ENCODE measurements at places on chromosomes 7 and 10.

- no peak for DNase-seq
Measured at GRCh38 chr10:101848408-101848807, 4.8 kb upstream of the KCNIP2 start.

DNA sequence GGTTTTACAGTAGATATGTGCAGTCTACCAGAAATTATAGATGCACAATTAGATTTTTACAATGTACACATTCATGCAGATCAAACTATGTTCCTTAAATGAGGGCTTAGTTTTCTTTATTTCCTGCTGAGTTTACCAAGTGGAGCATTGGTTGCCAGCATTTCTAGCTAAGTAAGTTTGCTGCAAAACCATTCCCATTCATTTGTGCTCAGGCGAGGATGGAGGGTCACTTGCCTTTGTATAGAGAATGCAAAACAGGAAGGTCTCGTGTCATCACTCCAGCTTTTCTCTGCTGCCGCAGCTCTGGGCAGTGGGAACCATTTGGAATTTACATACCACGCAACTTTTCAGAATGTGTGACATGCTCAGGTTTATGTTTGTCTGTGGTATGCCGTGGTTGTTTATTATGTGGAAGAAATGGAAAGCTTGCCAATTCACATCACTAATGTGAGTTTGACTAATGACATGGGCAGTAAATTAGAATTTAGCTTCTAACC is 198.6 kb downstream of the TRIL start:
- DNase-seq, result no peak

DNA sequence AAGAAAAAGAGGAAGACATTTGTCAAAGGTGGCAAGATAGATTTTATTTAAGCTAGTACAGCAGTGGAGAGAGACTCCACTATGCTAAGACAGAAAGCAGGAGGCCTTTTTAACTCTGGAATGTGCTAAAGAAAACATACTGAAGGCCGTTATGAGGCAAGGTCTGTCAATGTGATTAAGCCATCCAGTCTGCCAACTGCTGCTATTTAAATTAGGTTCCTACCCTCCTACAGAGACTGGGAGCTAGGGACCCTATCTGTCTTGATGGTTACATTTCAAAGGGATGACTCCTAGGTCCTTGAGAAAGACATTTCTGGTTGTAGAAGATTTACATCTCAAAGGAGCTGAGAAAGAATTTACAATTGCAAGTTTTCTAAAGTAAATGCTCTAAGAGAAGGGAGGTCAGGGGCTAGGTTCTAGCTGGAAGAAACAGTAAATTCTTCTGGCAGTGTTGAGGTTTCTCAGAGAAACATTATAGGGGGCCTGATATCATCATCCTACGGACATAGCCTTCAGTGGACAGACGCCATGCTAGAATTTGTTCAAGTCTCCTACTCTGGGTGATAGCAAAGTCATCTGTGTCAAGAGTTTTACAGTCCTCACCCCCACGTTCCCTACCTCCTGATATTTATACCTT is 211.6 kb downstream of the PHF14 start:
- no peak for DNase-seq

DNA sequence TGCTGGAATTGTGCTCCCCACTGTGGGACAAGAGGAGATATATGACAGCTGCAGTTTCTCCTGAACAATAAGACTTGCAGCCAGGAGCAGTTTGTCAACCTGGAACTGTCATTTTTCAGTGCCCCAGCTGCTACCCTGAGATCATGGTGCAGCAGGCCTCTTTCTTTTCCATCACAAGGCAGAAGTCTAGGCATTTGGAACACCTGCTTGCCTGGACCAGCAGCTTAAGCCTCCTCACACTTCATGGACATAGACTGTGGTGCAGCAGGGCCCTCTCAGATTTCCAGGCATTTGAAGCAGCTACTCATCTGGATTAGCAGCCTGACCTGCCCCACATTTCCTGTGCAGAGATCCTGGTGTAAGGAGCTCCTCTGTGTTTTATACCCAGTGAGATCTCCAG is 450.7 kb upstream of the TEX47 start:
- no peak for DNase-seq

DNA sequence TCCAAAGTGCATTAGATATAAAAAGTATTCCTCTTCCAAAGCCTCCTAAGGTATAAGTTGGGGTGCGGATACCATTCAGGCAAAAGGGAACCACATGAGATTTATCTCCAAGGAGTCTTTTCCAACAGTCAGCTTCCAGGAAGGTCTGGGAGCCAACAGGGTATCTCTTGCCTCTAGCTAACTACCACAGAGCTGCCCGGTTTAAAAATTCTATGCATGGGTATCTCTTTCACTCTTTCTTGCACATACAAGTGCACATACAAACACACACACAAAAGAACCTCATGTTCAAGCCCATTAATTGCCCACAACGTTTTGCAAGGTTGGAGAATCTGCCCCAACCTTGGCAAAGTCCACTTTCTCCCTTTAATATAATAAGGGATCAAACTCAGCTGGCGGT is 80.7 kb downstream of the CDK6 start:
- DNase-seq, result no peak

GRCh38 chr10:1522237-1522636 is 215.1 kb downstream of the ADARB2 start:
- no peak for DNase-seq

GRCh38 chr10:44261296-44261695 is 123.6 kb downstream of the CXCL12 start:
- DNase-seq, result no peak

DNA sequence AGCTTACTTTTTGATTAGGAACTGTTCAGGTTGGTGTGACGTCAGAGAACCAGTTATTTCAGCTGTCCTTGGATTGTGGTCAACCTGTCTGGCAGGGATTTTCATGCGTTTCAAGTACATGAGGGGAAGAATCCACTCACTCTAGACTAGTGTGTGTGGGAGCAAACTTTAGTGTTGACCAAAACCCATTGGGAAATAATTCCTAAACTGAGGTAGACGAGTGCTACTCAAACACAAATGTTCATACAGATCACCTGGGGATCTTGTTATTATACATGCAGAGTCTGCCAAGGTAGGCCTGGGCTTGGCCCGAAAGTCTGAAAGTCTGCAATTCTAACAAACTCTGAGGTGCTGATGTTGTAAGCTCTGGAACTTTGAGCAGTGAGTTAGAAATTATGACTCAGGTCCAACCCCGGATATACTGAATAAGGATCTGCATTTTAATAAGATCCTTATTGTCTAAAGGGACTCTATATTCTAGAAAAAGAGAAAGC is 111.1 kb upstream of the CREB5 start:
- DNase-seq, result no peak

DNA sequence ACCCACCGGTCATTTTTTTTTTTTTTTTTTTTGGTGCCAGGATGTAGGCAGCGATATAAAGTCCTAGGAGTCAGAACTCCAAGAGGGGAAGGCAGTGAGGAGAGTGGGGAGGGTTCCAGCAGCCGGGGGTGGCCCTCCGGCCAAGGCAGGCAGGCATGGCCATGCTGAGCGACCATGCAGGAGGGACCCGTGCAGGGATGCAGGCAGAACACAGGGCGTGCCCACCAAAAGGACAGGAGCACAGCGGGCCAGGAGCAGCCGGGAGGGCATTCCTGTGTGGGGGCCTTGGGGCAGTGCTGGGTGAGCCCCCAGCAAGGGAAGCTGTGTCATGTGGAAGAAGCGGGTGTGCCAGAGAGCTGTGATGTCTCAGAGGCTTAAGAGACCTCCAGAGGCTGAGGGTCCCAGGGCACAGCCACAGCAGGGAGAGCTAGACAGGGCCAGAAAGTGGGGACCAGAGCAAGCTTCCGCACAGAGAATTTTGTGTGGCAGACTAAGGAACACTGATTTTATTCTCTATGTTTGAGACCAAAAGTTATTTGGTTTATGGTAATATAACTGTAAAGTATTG is 5.7 kb downstream of the ZFAND2A start:
- DNase-seq, result no peak

GRCh38 chr10:33286157-33286934 is 48.1 kb downstream of the NRP1 start:
- no peak for DNase-seq

GRCh38 chr7:135166338-135166990 is 4.0 kb downstream of the CYREN start:
- no peak for DNase-seq

GRCh38 chr10:66187053-66187733 is 738.6 kb upstream of the LRRTM3 start:
- no peak for DNase-seq

- no peak for DNase-seq
Measured at GRCh38 chr10:61744469-61744868, 81.7 kb downstream of the CABCOCO1 start.

- no peak for DNase-seq
Measured at GRCh38 chr10:87931836-87932230, 68.4 kb downstream of the PTEN start.

GRCh38 chr10:32253276-32253675 is 93.7 kb downstream of the EPC1 start:
- DNase-seq, result no peak

GRCh38 chr7:27148756-27149641 is 1.4 kb upstream of the HOXA6 start:
- no peak for DNase-seq

- no peak for DNase-seq
Measured at GRCh38 chr10:58756130-58756719, 243.6 kb downstream of the BICC1 start.

- no peak for DNase-seq
Measured at GRCh38 chr7:54860003-54860775, 101.2 kb upstream of the SEC61G start.

DNA sequence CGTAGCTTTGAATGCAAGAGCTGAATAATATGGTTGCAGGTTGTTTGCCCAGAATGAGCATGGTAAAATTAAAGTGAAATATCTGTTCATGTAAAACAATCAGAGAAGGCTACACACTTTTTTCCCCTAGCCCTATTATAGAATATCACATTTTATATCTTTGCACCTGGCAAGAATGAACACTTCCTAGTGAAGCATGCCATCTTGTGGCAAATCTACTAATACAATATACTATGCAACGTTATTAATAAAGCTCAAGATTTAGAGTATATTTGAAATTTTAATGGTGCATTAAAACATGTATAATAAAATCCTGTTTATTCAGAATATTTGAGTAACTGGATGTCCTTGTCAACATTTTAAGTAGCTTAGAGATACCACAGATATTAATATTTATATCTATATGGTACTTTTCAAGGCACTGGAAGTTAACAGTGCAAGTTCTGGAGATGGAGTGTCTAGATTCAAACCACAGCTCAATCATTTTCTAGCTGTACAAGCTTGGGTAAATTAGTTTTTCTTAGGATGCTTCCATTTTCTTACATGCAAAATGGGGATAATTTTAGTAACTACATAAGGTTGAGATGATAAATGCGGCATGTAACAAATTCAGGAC is 643.1 kb upstream of the SEMA3D start:
- DNase-seq, result peak; percentile 1

- no peak for DNase-seq
Measured at GRCh38 chr7:92881091-92881485, 44.7 kb upstream of the CDK6 start.

GRCh38 chr7:38545977-38546376 is 85.2 kb downstream of the AMPH start:
- no peak for DNase-seq

- DNase-seq, result no peak
Measured at GRCh38 chr10:22317076-22317370, 835 bp downstream of the COMMD3 start.

GRCh38 chr10:35005868-35006267 is 84.3 kb downstream of the CUL2 start:
- DNase-seq, result no peak

DNA sequence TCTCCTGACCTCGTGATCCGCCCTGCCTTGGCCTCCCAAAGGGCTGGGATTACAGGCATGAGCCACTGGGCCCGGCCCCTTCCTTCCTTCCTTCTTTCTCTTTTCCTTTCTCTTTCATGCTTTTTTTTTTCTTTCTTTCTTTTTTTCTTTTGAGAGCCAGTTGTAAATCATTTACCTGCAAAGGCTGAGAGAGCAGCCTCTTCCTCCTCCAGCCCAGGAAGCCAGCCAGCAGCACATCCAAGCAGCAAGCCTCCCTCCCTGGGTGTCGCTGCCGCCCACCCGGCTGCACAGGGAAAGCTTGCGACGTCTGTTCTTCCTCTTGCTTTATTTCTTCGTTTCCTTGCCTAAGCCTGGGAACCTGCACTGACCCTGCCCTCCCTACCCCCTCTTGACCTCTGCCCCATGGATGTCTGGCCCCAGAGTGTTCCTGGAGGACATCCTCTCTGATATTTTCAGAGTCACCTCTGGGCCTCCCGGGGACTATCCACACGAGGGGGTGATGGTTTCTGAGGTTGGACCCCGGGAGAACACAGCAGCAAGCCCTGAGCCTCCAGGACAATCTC is 62.8 kb upstream of the MYL10 start:
- DNase-seq, result peak; percentile 60

- no peak for DNase-seq
Measured at GRCh38 chr7:41997151-41997550, 239.9 kb downstream of the GLI3 start.

DNA sequence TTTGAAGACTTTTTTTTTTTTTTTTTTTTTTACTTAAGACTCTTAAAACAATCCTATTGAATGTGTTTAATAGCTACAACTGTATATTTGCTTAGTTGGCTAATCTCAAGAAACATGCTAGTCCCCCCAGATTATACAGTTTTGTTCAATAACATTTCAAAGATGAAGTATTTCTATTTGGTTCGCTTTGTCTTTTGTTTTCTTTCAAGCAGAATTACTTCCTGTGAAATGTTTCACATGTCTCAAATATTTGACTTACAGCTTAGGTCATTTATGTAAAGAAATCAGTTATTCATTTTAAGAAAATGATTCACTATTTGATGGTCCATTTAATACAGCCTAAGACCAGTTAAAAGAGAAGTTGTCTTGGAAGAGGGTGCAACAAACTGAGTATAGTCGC is 12.8 kb upstream of the LAMB1 start:
- DNase-seq, result no peak

DNA sequence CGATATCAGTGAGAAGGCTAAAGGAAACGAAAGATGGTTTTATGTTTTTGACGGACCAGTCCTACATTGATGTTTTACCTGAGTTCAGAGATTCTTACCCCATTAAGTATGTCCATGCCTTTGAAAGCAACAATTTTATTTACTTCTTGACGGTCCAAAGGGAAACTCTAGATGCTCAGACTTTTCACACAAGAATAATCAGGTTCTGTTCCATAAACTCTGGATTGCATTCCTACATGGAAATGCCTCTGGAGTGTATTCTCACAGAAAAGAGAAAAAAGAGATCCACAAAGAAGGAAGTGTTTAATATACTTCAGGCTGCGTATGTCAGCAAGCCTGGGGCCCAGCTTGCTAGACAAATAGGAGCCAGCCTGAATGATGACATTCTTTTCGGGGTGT is 27.7 kb downstream of the MET start:
- DNase-seq, result peak; percentile 22

- no peak for DNase-seq
Measured at GRCh38 chr10:75398200-75398691, 3.3 kb downstream of the ZNF503 start.

- DNase-seq, result no peak
Measured at GRCh38 chr7:135715673-135716072, 12.3 kb downstream of the SLC13A4 start.

- no peak for DNase-seq
Measured at GRCh38 chr10:91976317-91977051, 52.9 kb downstream of the BTAF1 start.

Data from right renal pelvis (tissue), 4 donors.